ENCODE measurements at places on chromosomes 16 and 17. TPM values are rescaled to one million over a fixed set of nuclear protein-coding genes. Genes with fewer than 3 reads are reported as not detected.

DNA sequence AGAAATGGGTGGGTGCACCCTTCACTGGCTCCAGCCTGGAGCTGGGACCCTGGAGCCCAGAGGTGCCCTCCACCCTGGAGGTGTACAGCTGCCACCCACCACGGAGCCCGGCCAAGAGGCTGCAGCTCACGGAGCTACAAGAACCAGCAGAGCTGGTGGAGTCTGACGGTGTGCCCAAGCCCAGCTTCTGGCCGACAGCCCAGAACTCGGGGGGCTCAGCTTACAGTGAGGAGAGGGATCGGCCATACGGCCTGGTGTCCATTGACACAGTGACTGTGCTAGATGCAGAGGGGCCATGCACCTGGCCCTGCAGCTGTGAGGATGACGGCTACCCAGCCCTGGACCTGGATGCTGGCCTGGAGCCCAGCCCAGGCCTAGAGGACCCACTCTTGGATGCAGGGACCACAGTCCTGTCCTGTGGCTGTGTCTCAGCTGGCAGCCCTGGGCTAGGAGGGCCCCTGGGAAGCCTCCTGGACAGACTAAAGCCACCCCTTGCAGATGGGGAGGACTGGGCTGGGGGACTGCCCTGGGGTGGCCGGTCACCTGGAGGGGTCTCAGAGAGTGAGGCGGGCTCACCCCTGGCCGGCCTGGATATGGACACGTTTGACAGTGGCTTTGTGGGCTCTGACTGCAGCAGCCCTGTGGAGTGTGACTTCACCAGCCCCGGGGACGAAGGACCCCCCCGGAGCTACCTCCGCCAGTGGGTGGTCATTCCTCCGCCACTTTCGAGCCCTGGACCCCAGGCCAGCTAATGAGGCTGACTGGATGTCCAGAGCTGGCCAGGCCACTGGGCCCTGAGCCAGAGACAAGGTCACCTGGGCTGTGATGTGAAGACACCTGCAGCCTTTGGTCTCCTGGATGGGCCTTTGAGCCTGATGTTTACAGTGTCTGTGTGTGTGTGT is 46.8 kb downstream of the IL21R start:
- DNase-seq: no peak

DNA sequence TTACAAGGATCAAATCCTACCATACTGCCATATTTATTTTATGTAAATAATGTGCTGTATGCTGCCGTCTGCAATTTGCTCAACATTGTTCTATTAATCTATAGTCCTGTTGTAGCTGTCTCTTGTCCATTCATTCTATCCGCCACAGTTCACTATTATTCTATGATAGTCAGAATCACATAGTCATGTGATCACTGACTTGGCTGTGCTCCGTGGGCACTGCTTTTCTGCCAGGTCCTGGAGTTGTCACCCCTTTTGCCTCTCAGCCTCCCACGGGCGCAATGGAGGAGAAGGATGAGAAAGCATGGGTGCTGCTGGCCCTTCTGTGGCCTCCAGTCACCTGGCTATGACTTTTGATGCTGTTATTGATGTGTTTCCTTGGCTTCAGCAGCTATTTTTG is 37.3 kb upstream of the ANKFY1 start:
- DNase-seq: no peak

- no peak for DNase-seq
Observed at GRCh38 chr17:73773702-73774101, 129.5 kb upstream of the SDK2 start.

DNA sequence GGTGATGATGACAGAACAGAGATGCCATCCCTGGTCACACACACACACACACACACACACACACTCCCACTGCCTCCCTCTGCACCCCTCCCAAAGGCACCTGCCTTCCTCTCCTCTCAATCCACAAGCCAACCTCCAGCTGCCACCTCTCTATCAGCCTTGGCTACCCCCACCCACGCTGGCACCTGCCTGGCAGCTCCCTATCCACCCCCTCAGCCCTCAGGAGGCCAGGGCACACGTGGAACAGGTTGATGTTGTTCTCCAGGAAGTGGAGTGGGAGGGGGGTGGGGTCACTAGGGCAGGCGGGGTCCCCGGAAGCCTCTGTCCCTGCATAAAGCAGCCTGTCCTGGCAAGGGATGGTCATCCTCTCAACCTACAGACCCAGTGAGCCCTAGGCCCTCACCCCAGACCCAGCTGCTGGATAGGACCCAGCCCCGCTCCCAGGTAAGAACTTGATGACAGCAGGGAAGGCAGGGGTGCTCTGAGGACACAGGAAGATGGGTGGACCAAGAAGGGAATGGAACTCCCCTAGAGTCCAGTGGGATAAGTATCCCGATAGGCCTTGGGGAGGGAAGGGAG is at the start of gene GSDMA:
Gene GSDMA, plus strand, starts transcription at position 363 of the 579 bp plus-strand sequence. CDS start 2,684 bp downstream, outside the sequence.
- no peak for DNase-seq

- DNase-seq: no peak
Observed at GRCh38 chr16:86975445-86975844, 341.7 kb downstream of the C16orf95 start.

DNA sequence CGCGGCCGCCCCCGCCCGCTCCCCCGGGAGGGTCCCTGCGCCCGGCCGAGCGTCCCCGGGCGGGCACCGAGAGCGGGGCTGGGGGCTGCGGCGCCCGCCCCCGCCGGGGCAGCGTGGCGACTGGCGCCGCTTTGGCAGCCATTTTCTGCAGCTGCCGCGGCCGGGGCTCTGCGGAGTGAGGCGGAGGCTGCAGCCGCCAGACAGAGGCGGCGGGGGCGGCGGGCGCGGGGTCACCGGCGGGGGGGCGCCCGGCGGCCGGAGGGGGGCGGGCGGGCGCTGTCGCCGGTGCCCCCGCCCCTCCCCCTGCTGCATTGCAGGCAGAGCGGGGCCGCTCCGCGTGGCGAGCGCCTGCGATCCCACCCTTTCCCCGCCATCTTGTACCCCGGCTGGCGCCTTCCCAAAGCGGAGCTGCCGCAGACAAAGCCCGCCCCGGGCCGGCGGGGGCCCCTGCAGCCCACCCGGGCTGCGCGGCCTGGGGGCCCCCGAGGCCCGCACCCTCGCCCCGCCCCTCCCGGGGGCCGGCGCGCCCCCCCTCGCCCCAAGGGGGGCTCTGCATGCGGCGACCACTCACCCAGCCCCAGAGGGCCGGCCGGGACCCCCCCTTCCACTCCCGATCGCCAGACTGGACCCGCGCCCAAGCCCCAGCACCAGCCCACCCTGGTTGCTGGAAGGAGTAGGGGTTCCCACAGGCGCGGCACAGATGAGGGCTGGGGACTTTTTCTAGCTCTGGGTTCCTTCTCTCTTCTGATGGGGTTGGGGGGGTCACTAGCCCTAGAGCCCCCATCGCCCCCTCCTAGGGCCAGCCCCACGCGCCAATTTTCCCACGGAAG is 16.6 kb upstream of the CBX8 start:
- DNase-seq: no peak

GRCh38 chr17:7323731-7324437 is 5.3 kb downstream of the NEURL4 start:
- DNase-seq: no peak

- no peak for DNase-seq
Observed at GRCh38 chr16:473046-474043, 47.9 kb downstream of the RAB11FIP3 start.

DNA sequence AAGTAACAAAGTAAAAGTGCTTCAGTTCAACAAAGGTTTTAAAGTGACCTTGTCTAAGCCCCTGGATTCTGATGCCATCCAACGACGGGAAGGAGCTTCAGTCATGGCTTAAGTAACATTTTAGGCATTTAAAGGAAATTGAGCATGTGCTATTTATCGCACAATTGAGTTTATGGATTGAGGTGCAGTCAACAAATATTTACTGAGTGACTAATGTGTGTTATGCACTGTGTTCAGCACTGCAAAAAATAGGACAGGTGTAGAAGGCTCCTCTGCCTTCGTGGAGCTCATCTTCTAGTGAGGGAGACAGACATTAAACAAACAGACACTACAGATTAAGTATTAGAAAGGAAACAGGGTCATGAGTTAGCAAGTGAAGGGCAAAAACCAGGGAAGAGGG is 12.5 kb downstream of the TMIGD1 start:
- no peak for DNase-seq

- DNase-seq: no peak
Observed at GRCh38 chr17:10724546-10725195, 5.2 kb downstream of the TMEM220 start.

DNA sequence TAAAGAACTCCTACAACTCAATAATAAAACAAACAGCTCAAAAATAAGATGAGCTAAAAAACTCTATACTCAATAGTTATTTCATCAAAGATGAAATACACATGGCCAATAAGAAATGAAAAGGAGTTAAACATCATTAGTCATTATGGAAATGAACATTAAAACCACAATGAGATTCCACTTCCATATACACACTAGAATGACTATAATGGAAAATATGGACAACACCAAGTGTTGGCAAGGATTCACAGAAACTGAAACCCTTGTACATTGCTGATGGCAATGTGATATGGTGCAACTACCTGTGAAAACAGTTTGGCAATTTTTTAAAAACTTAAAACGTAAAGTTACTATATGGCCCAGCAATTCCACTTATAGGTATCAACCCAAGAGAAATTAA is 91.4 kb downstream of the GRIN2A start:
- no peak for DNase-seq

GRCh38 chr17:63641692-63642448 is 19.7 kb downstream of the MAP3K3 start:
- DNase-seq: no peak

The TBX6 gene
- 1.5 TPM for polyA plus RNA-seq

The KRTAP9-3 gene
- polyA plus RNA-seq: not detected

The MED31 gene
- polyA plus RNA-seq: 30.2 TPM

All from right lung (tissue), 10 donors.